Mesangial cell (primary cell): ENCODE measurements at places on chromosomes 4 and X. TPM values are rescaled to one million over a fixed set of nuclear protein-coding genes. Genes with fewer than 3 reads are reported as not detected.

The MAGEA9B gene
- total RNA-seq = not detected in 2 replicates

The CT45A6 gene
- not detected in 2 replicates for total RNA-seq

The SCRG1 gene
- 0.13 TPM in 1 of 2 replicates, not detected in the other for total RNA-seq

The USP9X gene
- total RNA-seq = 49.0 and 62.0 TPM in 2 replicates

The DCAF12L1 gene
- total RNA-seq = 0.51 and 0.65 TPM in 2 replicates

The CLDN22 gene
- under 0.01 TPM in 1 of 2 replicates, not detected in the other for total RNA-seq

The SERTM2 gene
- not detected in 2 replicates for total RNA-seq

The TKTL1 gene
- not detected in 2 replicates for total RNA-seq

The ITGB1BP2 gene
- 0.38 and 1.6 TPM in 2 replicates for total RNA-seq

The TRIM2 gene
- total RNA-seq = 16.6 and 33.8 TPM in 2 replicates

The LRIT3 gene
- total RNA-seq = under 0.01 TPM in 1 of 2 replicates, not detected in the other

The APEX2 gene
- 10.3 and 16.6 TPM in 2 replicates for total RNA-seq

The NIPAL1 gene
- 2.4 and 3.3 TPM in 2 replicates for total RNA-seq

The SULT1E1 gene
- 1.8 and 6.3 TPM in 2 replicates for total RNA-seq

The ODAPH gene
- 0.38 and 2.1 TPM in 2 replicates for total RNA-seq

The HGFAC gene
- total RNA-seq = not detected in 2 replicates

The SMPX gene
- total RNA-seq = not detected in 2 replicates

The MAGEA12 gene
- total RNA-seq = not detected in 2 replicates

The SPANXC gene
- not detected in 2 replicates for total RNA-seq

The PABPC1L2B gene
- not detected in 2 replicates for total RNA-seq

The GAGE2A gene
- not detected in 2 replicates for total RNA-seq

The TMSB15C gene
- 2.0 and 2.5 TPM in 2 replicates for total RNA-seq

The GPRIN3 gene
- total RNA-seq = 0.81 and 3.5 TPM in 2 replicates

The OTC gene
- total RNA-seq = not detected in 2 replicates

The WDR17 gene
- total RNA-seq = 0.98 and 1.3 TPM in 2 replicates

The PLXNA3 gene
- total RNA-seq = 19.6 and 26.1 TPM in 2 replicates

The LDOC1 gene
- total RNA-seq = 18.3 and 21.5 TPM in 2 replicates

The SLC10A6 gene
- total RNA-seq = not detected in 2 replicates

The TBC1D9 gene
- total RNA-seq = 11.6 and 18.8 TPM in 2 replicates

The FAM9B gene
- not detected in 2 replicates for total RNA-seq

The BST1 gene
- 12.8 and 18.6 TPM in 2 replicates for total RNA-seq

The CFP gene
- total RNA-seq = 0.13 and 0.16 TPM in 2 replicates

The RASGEF1B gene
- total RNA-seq = 0.65 and 3.7 TPM in 2 replicates

The MID1IP1 gene
- 57.0 and 70.9 TPM in 2 replicates for total RNA-seq

The CABS1 gene
- not detected in 2 replicates for total RNA-seq

The GSX2 gene
- total RNA-seq = not detected in 2 replicates

The FAM184B gene
- not detected in 2 replicates for total RNA-seq

The BANK1 gene
- 0.38 and 0.49 TPM in 2 replicates for total RNA-seq

The DIPK2B gene
- total RNA-seq = not detected in 2 replicates
